ENCODE measurements at places on chromosomes 2 and 18. TPM values are rescaled to one million over a fixed set of nuclear protein-coding genes. Genes with fewer than 3 reads are reported as not detected.

Gene DYSF
- total RNA-seq, result 0.80 TPM

DNA sequence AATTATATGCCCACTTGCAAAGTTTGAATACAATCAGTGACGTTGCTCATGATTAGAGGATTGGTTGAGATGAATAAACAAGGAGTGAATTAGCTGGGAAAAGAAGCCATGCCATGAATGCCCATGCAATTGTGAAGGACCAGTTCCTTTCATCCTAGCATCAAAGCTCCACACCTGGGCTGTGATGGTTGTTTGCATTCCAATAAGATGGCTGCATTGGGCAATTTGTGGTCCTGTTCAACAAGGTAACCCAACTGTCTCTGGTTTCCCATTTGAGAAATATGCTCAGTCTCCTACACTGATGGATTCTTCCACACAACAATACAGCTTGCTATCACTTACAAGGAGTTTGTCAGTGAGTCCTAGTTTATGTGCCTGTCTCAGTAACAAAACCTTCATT is 550.2 kb downstream of the STK39 start:
- no peak for DNase-seq

GRCh38 chr18:48132797-48133655 is 202.6 kb upstream of the SMAD2 start:
- no peak for DNase-seq

DNA sequence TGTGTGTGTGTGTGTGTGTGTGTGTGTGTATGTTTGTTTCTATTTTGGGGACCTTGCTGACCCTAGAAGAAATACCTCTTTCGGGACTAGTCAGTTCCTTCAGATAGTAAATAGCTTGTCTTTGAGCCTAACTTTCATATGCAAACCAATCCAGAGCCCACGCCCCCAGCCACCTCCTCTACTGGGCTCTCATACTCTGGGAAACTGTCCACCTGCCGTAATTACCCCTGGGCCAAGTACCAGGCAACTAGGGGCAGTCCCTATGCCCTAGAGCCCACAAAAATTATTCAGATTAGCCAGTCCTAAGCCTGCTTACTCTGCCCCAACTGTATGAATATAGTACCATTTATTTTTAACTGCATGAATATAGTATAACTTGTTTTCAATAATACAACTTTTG is 970.4 kb downstream of the EPHA4 start:
- DNase-seq, result no peak

Gene REG1B
- total RNA-seq, result 2.3 TPM

Gene POTEI
- 3.7 TPM for total RNA-seq

GRCh38 chr2:13806539-13806938 is 826.0 kb upstream of the LRATD1 start:
- DNase-seq, result no peak

Gene NDUFS1
- total RNA-seq, result 87.9 TPM

- DNase-seq, result no peak
Measured at GRCh38 chr2:211371465-211371864, 815.1 kb downstream of the CPS1 start.

GRCh38 chr2:125272651-125273050 is 1247.6 kb downstream of the CNTNAP5 start:
- no peak for DNase-seq

Gene HAAO
- not detected for total RNA-seq

Gene C2orf66
- not detected for total RNA-seq

- DNase-seq, result no peak
Measured at GRCh38 chr2:175567435-175568061, 386.0 kb upstream of the ATP5MC3 start.
